A172 (cell line): ENCODE measurements at places on chromosomes 2 and 18. TPM values are rescaled to one million over a fixed set of nuclear protein-coding genes. Genes with fewer than 3 reads are reported as not detected.
A peak's percentile ranks its signal among the peaks of the same experiment; 100 is the strongest.

DNA sequence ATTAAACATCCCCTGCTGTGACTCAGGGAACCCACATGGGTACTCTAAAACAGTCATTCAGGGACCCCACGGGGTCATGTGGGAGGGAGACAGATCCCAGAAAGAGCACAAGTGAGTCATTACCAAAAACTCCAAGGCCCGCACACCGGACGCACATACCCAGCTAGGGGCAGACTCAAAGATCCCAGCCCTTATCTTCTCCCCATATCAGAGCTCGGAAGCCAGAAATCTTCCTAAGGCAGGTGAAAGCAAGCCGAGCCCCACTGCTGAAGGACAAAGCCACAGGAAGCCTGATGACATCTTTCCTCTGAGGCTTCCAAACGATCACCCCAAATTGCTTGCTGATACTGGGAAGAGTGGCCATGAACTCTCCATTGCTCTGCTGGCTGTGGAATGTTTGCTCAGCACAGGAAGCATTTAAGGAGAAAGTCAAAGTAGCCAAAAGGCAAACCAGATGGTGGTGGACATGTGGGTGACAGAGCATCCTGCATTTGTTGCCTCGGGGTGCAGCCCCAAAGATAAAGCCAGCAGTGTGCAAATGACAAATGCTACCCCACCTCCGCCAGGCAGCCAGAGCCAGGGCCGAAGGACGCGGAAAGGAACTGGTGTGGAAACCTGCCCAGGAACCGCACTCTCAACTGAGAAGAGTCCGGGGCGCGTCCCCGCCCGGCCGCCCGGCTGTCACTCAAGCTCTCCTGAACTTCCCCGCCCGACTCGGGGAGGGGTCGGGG is 784 bp downstream of the ACTR1B start:
- peak; percentile 94 for DNase-seq

GRCh38 chr2:239629926-239630617 is 229.3 kb upstream of the HDAC4 start:
- no peak for DNase-seq

DNA sequence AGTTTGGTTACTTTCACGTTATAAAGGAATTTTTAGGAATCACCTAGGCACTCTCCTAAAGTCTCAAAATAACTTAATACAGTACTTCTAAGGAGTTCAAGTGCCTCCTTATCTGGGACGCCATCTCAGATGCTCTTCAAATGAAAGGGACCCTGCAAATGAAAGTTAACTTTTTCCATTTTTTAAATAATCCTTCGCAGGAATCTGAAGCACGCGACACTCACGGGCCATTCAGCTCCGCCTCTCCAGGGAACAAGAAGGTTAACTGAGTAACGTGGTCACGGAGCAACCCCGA is 537 bp upstream of the ZC3H15 start:
- no peak for DNase-seq

DNA sequence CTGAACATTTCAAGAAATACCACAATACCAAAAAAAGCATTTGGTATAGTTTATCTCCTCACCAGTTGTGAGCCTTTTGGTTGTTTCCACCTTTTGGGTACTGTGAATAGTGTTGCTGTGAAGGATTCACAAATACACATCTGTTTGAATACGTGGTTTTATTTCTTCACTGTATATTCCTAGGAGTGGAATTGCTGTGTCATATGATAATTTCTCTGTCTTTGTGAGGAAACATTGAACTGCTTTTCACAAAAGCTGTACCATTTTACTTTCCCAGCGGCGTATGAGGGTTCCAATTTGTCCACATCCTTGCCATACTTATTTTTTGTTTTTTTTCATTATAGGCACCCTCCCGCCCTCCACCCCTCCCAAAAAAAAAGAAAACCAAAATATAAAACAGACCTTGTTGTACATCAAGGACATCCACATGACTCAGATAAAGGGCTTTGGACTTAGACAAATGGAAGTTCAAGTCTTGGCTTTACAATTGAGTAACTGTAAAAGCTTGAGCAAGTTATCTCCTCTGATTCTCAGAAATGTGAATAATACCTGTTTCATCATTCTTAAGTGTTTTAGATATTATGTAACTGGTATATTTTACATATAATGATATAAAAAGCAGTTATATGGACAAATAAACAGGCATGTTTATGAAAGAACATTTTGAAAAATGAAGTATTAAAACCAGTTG is 19.0 kb downstream of the UBE2E3 start:
- DNase-seq = no peak

DNA sequence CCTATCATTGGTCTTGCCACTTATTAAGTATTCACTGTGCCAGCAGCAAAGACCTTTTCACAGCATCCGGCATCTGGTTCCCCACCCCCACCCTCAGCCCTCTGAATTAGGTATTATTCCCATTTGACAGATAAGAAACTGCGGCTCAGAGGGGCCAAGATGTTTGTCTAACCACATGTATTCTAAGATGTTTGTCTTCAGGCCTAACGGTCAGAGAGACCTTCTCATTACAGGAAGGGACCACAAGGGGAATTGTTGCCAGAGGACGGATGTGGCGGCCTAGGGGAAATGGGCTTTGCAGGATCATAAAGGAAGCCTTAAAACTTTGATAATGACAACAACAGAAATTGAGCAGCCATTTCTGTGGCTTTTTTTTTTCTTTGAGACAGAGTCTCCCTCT is 16.6 kb downstream of the NPPC start:
- DNase-seq = no peak

- DNase-seq = no peak
Measured at GRCh38 chr2:233419602-233420391, 65.5 kb downstream of the DGKD start.

GRCh38 chr2:152031747-152032306 is 67.0 kb downstream of the CACNB4 start:
- DNase-seq = no peak

DNA sequence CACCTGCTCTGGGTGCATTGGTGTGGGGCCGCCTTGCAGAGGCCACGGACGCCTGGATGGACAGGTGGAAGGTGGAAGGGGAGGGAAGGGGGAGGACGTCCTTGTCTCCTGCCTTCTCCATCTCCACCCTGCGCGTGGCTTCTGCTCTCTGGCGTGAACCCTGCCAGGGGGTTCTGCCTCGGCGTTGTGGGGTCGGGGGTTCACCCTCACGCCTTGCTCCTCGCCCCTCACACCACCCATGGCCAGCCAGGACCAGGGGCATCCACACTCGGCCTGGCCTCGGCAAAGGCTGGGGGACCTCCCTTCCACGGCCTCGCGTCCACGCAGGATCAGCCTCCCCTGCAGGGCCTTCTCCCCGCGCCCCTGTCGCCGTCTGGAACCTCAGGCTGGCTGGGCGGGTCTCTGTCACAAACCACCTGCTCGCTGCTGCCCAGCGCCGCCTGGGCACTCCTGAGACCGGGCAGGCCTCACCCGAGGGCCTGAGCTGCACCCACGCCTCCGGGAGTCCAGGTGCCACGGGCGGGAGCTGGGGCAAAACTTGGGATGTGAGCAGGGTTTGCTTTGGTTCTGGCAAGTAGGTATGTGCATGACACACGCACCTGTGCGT is 655.9 kb downstream of the GALR1 start:
- DNase-seq = no peak

The SETBP1 gene
- 0.10 and 0.14 TPM in 2 replicates for total RNA-seq

DNA sequence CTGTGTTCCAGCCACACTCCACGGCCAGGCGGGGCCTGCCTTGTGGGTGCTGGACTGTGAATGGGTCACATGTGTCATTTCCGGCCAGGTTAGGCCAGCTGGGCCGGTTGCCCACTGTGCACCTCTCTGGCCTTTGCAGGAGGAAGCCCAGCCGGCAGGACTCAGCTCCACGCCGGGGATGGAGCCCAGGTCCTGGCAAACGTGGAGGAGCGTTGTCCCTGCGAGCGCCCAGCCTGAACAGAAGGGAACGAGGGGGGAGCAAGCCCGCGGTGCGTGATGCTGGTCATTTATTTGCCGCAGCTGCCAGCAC is 152.9 kb downstream of the PXDN start:
- no peak for DNase-seq

The OR6B2 gene
- not detected in 2 replicates for total RNA-seq

- DNase-seq = peak; percentile 11
Measured at GRCh38 chr2:44075541-44075940, 79.8 kb upstream of the LRPPRC start.

DNA sequence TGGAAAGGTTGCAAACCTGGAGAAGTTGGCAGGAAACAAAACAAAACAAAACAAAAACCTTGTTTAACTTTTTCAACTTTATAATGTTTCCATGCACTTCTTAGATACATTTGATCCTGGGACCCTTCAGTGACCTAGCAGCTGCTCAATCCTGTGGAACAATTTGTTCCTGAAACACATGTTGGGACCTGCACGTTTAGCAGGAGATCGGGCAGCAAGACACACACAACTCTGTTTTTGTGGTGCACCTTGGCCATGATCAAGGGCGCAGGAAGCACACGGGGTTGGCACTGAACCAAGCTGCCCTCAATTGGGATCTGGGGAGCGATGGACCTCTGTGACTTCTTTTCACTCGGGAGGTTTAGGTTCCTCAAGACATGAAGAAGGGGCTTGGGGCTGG is 268.7 kb downstream of the LOXHD1 start:
- no peak for DNase-seq

The MC2R gene
- not detected in 2 replicates for total RNA-seq

DNA sequence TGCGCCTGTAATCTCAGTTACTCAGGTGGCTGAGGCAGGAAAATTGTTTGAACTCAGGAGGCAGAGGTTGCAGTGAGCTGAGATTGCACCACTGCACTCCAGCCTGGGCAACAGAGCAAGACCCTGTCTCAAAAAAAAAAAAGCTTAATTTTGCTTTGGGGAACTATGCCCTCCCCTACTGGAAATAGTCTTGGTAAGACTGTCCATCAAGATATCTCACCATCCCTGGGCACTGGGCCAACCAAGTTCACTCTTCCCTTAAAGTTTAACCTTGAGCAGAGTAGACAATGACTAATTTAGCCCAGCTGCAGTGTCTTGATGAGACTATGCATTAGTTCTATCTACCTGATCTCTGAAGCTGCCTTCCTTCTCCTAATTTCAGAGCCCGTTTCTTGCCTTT is 44.7 kb downstream of the ASXL2 start:
- peak; percentile 33 for DNase-seq

- DNase-seq = peak; percentile 86
Measured at GRCh38 chr2:117980783-117981676, 32.8 kb downstream of the CCDC93 start.

The PIEZO2 gene
- total RNA-seq = 1.8 and 2.5 TPM in 2 replicates

The ARHGEF4 gene
- 6.6 and 12.2 TPM in 2 replicates for total RNA-seq

DNA sequence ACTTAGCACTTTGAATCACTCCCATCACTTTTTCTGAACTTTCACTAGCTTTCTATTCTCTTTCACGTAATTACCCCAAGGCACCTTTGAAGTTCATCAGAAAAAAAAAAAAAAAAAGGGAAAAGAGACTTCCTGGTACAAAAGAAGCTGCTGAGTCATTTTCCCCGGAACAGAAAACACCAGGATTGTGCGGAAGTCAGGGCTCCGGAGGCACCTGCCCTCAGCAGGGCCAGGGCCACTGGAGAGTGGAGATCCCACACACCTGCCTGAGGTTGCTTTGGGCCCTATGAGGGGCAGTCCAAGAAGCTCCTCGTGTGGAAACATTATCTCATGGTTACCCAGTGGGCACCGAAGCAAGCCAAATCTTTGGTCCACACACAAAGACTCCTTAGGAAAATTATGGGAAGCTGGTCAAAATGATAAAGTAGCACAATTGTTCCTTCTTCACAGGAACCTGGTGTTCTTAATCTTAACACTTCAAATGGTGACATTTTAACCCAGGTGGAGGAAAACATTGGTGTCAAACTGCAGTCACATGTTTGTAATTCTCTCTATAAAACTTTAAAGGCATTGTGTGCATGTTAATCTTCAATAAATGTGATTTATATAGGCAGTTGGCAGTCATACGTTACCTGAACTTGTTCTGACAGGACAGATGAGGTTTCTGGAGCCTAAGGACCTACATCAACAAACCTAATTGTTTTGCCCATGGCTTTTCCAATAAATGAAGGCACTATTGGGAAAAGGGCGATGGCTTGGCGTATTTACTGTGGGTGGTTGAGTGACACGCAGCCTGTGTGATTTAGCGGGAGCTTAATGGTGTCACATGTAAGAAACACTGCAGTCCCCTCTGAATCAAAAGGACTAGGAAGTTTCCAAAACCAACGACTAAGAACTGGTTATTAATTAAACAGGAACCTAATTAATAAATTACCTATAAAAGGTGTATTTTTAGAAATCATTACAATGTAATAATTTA is 23.4 kb upstream of the FAM110C start:
- DNase-seq = no peak

- DNase-seq = no peak
Measured at GRCh38 chr2:46988230-46988629, 72.6 kb upstream of the MCFD2 start.
